ENCODE measurements at places on chromosomes 7 and 10.

GRCh38 chr7:100626530-100627237, 14.3 kb downstream of the MOSPD3 start:
- peak; percentile 63 for DNase-seq

- no peak for DNase-seq
These were observed 147.8 kb downstream of the ADAM12 start for GRCh38 chr10:126240483-126240882.

DNA sequence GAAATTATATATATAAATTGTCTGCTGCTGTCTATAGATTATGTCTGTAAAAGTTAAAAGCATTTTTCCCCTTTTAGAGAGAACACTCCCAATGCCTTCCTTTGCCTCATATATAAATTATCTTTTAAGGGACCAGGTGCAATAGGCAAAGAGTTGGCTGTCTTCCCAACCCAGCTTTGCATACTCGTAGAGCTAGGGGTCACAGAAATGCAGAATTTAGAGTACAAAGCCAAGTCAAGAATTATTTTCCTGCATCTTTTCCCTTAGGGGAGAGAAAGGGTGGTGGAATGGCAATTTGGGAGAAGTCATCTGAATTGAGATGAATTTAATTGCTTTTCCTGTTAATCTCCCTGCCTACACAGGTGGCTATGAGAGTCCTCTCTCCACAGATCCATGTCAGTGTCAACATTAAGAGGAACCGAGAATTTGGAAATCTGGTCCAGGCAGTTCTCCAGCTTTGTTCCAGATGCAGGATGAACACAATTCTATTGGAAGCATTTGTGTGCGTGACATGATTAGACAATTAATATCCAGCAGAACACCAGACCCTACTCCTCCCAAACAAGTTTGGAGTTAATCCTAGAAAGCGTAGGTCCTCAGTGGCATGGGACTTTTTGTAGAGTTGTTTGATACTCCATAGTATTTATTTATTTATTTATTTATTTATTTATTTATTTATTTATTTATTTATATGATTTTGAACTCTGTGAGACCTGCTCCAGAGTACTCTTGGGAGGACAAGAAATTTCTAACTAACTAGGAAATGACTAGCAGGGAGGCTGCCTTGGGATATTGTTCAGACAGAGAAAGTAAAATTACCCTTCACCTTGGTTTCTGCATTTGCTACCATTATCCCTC, 80.3 kb upstream of the SKAP2 start:
- no peak for DNase-seq

- DNase-seq = no peak
These were observed 83.5 kb upstream of the CUX1 start for GRCh38 chr7:101733713-101734475.

- no peak for DNase-seq
These were observed 83.6 kb upstream of the CACUL1 start for GRCh38 chr10:118838364-118838763.
